ENCODE measurements at places on chromosomes 6 and 20.

DNA sequence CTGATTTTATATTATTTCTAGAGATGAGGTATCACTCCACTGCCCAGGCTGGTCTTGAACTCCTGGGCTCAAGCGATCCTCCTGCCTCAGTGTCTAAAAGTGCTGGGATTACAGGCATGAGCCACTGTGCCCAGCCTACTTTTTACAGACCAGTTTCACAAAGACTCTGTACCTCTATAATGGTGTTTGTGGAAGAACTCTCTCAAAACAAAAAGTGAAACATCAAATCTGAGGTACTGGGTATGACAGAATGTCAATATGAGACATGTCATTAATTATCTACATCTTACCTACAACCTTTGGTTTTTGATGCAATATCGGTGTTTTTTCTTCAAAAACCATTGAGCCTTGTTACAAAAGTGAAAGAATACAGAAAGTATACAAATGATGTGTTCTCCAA lies 49.4 kb upstream of the MCM9 start:
- DNase-seq, result no peak

DNA sequence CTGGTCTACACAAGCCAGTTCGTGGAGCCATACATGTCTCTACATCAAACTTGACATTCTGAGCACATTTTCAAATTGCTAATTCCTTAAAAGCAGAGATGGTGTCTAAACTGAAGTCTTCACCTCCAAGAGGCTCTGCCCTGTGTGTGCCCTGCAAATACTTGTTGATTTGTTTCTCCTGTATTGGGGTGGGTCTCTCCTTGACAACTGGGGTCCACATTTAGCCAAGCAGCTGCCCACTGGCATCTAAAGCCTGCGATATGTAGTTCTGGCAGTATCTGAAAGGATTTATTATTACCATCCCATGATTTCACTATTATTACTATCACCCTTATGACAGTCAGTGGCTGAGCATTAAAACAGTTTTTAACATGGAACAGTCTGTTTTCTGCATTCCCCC lies 45.9 kb upstream of the PKHD1 start:
- no peak for DNase-seq

- DNase-seq, result peak; percentile 90
Observed at GRCh38 chr20:53706466-53707370, 113.1 kb upstream of the ZNF217 start.

GRCh38 chr6:121319112-121319553 lies 15.1 kb downstream of the TBC1D32 start:
- peak; percentile 12 for DNase-seq

DNA sequence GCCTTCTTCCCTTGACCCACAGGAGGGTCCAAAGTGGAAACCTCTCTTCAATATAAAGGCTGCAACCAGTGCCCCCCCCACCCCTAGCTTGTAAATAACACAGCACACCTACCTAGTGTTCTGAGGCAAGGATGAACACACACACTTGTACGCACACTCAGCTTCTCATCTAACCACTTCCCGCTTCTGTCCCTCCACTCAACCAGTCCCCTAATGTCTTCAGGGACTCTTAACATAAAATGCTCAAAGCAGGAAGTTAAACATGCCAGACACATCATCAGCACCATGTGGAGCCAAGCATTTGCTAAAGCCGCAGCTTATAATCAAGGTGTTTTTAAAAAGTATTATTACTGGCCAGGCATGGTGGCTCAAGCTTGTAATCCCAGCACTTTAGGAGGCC lies 35.3 kb downstream of the FOXQ1 start:
- DNase-seq, result peak; percentile 12

- no peak for DNase-seq
Observed at GRCh38 chr6:135310291-135310690, 129.2 kb downstream of the MYB start.

- peak; percentile 85 for DNase-seq
Observed at GRCh38 chr6:155125906-155126305, 130.8 kb downstream of the TIAM2 start.

DNA sequence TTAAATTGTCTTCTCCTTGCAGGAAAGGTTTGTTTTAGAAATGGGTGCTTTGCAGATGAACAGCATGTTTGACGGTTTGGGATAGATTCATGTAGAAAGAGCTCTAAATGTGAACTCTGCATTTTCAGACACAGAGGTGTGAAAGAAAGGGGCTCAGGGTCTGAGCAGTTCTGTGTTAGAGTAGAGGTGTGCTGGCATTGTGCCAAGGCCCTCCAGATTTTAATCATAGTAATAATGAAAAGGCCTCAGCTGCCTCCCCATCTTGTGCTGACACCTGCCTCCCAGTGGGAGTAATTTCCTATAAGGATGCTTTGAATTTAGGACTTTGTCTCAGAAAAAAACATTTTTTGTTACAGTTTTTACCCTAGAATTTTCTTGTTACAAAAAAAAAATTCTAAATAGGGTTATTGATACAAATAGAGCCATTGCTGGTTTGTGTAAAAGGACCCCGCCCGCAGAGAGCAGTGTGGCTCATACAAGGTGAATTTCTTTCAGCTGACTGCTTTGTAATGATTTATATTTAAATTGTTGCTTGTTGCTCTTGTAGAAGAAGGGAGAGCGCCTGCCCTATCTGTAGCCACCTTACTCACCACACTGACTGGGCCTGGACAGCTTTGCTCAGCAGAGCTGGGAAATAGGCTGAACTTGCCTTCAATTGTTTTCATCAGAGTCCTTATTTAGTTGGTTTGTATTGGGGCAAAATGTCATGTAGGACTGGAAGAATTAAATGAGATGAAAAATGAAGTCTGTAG lies 294.5 kb downstream of the ZFAND3 start:
- DNase-seq, result no peak

DNA sequence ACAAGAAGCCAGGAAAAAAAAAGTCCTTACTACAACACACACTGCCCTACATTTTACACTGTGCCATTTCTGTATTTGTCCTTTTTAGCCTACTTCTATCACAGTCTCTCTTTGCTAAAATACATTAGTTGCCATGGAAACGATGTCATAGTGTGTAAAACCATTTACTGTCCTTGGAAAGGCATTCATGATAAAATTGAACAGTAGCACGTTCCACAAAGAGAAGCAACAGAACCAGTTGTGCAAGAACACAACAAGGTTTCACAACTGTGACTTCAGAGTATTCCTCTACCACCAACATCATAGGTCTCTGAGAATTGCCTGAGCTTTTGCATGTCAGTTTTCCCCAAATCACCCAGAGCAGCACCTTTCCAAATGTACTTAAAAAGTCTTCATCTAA lies 20.5 kb downstream of the FYN start:
- DNase-seq, result no peak

DNA sequence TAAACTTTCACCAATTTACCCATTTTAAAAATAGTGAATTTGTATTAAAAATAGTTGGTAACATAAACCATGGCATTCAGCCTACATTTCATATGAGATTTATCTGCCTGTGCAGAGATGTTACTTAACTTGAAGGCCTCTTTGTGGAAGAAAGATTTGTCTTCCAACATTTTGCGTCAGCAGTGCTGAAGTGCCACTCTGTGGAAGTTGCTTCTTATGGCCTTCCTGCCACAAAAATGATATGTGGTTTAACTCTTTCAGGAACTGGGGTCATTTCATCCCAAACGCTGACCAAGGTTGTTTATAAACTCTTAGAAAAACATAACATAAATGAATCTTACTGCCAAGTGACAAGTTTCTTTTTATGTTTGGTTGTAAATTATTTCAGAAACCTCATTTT lies 246.8 kb downstream of the ARID1B start:
- DNase-seq, result peak; percentile 20

- DNase-seq, result peak; percentile 98
Observed at GRCh38 chr20:53611449-53611894, 17.8 kb upstream of the ZNF217 start.

DNA sequence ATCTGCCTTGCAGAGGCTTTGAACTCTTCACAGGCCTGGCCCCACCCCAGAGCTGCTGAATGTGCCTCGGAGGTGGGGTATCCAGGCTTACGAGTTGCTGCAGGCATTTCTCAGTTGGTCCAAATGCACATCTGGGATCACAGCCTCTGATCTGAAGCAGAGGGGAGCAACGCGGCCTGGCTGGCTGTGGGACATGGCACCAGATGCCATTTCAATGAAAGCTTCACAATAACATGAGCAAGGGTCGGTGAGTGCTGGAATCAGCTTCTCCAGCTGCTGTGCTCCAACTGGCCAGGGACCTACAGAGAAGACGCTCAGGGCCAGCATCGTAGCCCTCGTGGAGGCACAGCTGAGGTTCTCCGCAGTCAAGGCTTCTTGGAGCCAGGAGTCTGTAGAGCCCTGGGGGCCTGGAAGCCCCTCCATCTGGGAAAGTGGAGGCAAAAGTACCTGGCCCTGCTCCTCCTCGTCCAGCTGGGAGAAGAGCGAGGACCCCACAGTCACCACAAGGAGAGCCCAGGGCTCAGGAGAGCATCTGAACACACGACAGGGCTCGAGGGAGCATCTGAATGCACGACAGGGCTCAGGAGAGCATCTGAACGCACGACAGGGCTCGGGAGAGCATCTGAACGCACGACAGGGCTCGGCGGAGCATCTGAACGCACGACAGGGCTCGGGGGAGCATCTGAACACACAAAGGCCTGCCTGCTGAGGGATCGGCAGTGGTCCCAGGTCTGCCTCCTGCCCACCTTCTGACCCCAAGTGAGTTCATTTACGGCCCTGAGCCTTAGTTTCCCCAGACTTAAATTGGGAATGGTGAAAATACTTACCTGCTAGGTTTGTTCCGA lies 165.2 kb downstream of the DLL1 start:
- DNase-seq, result no peak

- no peak for DNase-seq
Observed at GRCh38 chr6:2558098-2558680, 192.5 kb downstream of the MYLK4 start.

DNA sequence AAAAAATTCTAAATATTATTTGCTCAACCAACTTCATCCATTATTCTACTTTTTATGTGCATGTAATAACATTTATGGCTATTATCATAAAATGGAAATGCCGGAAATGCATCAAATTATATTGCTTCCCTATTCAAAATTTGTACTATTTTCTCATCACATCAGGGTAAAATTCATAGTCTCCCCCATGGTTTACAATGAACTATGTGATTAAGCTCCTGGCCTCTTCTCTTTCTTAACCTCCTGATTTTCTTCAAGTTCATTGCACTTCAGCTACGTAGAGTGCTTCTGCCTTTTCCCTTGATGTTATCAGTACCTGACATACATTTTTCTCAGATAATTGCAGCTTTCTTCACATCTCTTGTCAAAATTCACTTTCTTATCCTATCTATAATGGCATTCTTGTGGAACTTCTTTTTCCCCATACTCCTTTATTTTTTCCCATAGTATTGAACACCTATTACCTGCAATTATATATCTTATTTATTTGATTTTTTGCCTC lies 699.1 kb upstream of the ADGRB3 start:
- no peak for DNase-seq

DNA sequence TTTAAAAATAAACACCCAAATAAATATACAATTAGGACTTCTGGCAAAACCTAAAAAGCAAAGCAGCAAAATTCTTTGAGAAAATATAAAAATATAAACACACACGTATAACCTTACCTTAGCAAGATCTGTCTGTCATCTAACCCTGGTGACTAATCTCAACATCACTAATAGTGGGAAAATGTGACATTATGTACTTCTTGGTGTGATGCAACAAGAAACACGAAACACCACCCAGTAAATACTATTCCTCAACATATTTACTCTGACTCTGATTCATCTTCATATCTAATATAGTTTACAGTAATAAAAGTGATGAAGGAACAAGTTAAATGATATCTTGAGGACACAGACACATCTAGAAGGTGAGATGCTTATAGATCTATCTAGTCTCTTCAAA lies 332.6 kb upstream of the MANEA start:
- DNase-seq, result no peak

DNA sequence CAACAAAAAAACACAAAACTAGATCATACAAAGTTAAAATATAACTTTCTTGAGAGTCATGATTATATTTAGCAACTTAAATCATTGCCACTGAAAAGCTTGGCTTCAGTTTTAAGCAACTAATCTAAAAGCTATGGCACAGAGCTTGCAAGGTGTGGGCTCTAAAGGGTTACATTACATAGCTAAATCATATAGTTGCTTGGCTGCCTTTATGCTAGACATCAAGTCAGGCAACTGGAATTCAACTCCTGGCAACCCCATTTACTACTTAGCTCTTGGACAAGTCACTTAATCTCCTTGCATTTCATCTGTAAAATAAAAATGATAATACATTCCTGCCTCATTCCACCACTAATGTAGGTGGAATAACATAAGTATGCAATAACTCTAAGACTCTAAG lies 40.9 kb upstream of the GCM1 start:
- peak; percentile 72 for DNase-seq

- peak; percentile 87 for DNase-seq
Observed at GRCh38 chr20:35901678-35902544, 52.4 kb downstream of the SCAND1 start.

DNA sequence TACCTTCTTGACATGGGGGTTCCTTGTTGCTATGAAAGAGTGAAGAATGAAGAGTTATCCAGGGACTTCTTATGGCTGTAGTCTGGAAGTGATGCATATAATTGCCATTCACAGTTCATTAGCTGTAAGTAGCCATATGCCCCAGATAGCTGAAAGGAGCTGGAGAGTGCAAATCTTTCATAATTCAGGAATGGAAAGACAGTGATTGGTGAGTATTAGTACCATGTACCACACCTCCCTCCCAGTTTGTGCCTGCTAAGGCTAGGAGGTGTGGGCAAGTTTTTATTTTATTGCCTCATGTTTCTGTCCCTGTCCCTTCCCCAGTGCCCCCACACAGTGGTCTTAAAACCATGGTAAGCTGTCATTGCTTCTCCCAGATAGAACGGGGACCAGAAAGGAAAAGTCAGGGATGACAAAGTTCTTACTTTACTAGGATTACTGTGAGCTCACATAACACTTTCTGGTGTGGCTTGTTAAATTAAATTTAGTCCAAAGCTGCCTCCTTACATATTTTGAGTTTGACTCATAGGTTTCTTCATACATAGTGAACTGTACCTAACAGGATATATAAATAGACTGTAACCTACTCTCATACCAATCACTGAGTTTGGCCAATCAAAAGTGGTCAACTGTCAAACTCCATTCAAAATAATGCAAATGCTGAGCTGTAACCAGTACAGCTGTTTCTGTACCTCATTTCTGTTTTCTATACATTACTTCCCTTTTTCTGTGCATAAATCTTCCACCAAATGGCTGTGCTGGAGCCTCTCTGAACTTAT lies 119.4 kb downstream of the RFPL4B start:
- peak; percentile 85 for DNase-seq

DNA sequence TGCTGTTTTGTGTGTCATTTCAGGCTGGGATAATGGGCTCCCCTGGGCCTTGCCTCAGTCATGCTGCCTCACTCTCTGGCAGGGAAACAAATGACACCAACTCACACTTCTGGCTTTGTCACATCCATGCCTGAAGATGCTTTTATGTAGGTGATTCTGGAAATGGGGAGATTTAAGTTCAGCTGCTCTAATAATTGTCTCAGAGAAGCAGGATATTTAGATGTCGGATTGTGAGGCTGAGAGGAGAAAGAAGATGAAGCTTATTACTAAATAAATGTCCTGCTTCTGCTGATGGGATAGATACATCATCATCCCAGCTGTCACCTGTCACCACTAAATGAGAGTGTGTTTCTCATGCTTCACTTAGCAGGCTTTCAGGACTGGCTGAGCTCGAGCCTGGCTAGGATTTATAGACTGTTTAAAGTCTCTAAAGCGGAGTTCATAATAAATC lies 480.2 kb upstream of the SPTLC3 start:
- no peak for DNase-seq

GRCh38 chr20:49558826-49559225 lies 9.1 kb downstream of the PTGIS start:
- no peak for DNase-seq

GRCh38 chr6:108123946-108124345 lies 41.9 kb upstream of the NR2E1 start:
- DNase-seq, result no peak
